ENCODE measurements at places on chromosomes 6 and 20.

- DNase-seq = no peak
Measured at GRCh38 chr6:30136570-30137286, 788 bp downstream of the TRIM40 start.

DNA sequence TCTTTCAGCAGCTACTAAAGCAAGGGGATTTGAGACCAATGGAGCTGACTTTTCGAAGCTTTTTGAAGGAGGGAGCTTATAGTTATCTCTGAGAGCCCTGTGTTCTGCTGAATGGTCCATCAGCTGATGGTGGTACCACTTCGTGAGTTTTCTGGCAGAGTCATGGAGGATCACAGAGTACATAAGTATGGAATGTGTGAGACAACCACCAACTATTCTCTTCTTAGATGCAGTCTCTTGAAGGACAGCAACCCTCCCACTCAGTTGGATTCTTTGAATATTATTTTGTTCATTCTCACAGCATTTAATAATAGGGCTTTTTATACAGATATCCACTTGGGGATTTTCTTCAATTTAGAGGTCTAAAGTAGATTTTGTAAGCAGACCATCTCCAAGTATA lies 75.3 kb downstream of the ELOVL2 start:
- no peak for DNase-seq

DNA sequence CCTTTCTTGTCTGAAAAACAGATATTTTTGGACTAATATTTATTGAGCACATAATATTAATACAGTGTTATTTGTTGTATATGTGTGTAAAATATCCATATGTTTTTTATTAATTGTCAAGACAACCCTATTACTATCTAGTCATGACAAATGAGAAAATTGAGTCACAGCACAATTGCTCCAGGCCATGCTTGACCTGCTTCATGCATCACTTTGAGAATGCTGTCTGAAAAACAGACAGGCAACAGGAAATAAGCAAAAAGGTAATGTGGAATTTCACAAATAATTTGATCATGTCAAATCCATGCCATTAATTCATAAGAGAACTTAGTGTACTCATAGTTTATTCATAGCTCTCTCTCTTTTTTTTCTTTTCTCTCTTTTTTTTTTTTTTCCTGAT lies 246.5 kb downstream of the RIMS1 start:
- DNase-seq = no peak

- DNase-seq = no peak
Measured at GRCh38 chr6:137423451-137424168, 70.6 kb downstream of the OLIG3 start.

DNA sequence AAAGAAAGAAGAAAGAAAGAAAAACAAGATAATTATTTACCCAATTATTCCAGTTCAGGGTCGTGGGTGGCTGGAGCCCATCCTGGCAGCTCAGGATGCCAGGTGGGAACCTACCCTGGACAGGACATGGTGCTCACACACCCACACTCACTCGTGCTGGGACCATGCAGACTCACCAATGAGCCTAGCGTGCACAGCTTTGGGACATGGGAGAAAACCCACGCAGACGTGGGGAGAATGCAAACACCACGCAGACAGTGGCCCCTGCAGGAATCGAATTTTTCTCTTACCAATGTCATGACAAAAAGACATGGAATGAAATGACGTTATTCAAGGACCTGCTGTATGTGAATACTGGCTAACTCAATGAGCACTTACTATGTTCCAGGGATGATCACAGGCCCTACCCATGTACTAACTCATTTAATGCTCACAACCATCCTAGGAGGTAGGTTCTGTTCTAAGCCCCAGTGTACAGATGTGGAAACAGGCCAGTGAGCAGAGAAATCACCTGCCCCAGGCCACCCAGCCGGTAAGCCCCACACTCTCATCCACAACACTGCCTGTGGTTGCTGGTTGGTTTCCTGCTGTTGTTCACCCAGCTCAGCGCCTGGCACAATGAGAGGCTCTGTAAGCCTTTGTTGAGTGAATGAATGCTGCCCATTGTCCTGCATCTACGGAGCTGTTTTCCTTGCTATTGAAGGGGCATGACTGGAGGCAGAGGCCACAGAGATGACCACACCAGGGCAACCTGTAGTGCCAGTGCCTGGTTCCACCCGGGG lies 6.8 kb upstream of the PI16 start:
- DNase-seq = no peak
